Astrocyte of the hippocampus (primary cell): ENCODE measurements at places on chromosomes 2 and 18.

GRCh38 chr2:128473175-128474035 is 154.7 kb upstream of the HS6ST1 start:
- peak; percentile 28 for DNase-seq

DNA sequence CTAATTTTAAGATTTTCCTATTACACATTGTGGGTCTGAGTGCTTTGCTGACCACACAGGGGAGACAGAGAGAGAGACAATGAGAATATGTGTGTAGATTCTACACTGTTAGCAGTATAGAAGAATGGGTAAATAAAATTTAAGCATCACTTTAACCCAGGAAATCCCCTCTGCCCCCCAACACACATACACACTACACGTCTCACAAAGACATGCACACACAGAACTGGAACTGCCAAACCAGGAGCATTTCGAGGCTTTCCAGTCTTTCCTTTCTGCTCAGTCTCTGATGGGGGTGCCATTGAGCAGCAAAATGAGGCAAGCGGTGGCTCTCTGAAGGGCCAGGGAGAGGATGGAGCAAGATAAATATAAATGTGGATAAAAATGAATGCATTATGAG is 2.5 kb downstream of the MERTK start:
- DNase-seq, result peak; percentile 45

DNA sequence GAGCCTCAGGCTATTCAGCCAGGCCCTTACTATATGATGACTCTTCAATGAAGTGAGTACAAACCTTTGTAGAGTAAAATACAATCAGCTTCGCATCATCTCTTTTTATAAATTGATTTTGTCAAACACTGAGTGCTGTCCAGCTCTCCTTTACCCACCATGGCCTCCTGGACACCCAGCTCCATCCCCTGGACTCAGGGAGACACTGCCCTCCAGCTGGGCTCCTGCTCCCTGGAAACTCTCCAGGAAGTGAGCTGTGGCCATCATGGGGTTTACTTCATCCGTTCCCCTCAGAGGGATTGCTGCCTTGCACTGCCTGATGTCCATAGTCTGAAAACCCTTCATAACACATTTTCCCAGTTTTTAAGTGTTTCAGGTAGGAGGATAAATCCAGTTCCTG is 82.5 kb upstream of the XIRP2 start:
- no peak for DNase-seq

- no peak for DNase-seq
These were observed 1999.1 kb upstream of the CELF4 start for GRCh38 chr18:39564716-39565115.

GRCh38 chr2:189579585-189580186 is 900 bp downstream of the SLC40A1 start:
- DNase-seq, result no peak

DNA sequence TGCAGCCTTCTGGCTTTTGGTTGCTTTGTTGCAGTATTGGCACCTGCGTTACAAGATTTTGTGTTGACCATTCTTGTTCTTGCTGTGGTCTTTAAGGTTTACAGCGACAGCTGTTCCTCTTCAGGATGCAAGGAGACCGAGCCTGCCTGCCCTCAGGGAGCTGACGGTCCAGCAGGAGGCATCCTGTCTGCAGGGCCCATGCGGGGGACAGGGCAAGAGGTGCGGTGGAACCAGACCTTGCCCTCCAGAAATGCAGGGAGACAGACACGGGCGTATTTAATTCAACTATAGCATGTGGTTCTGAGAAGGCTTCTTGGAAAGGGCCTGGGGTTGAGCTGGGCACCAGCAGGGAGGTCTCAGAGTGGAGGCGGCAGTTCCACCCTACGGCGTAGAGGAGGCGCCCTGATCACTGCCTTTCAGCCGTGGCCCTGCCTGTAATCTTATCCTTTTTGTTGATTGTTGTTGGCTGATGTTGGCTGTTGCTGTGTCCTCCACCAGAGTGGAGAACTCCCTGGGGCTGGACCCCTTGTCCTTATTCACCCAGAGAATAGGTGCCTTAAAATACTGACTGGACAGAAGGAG is 71.7 kb downstream of the HPCAL1 start:
- no peak for DNase-seq

GRCh38 chr2:45316576-45317338 is 294.3 kb downstream of the SRBD1 start:
- peak; percentile 26 for DNase-seq

GRCh38 chr2:14933753-14934152 is 301.2 kb downstream of the LRATD1 start:
- DNase-seq, result no peak

GRCh38 chr2:112277596-112278220 is 2.3 kb downstream of the ZC3H6 start:
- DNase-seq, result no peak

DNA sequence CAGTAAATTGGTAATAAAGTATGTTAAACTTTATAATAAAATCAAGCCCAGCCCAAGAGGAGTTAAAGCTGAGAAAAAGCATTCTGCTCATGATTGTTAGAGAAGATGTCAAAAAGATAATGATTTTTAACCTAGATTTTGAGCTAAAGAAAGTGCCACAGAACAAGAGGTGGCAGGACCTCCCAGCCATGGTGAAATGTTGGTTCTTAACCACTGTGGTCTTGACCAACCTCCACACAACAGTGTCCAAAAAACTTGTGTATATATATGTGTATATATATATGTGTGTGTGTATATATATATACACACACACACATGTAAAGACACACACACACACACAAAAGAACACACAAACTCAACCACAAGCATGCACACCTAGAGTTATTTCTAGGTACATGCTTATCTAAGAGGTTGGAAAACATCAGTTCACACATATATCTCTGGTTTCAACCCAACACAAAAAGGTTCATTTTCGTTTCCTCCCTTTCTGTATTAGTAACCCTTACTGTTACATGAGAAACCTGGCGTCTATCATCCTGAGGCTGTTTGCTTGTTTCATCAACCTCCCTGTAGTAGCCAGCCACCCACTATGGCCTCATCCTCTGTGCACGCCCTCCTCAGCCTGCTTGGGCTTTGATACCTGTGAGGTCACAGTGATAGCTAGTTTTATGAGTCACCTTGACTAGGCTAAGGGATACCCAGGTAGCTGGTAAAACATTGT is 631.8 kb upstream of the ID2 start:
- DNase-seq, result no peak

DNA sequence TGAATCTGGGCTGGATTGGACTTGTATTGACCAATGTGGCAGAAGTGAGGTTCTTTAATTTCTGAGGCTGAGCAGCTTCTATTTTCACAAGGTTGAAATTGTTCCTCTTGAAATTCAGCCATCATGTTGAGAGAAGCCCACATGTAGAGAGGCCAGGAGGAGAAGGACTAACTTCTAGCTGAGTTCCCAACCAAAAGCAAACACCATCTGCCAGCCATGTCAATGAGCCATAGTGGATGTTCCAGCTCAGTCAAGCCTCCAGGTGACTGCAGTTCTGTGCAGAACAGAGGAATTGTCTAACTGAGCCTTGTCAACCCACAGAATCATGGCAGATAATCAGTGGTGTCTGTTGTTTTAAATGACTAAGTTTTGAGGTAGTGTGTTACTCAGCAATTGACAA is 110.6 kb upstream of the ACVR1 start:
- DNase-seq, result no peak

DNA sequence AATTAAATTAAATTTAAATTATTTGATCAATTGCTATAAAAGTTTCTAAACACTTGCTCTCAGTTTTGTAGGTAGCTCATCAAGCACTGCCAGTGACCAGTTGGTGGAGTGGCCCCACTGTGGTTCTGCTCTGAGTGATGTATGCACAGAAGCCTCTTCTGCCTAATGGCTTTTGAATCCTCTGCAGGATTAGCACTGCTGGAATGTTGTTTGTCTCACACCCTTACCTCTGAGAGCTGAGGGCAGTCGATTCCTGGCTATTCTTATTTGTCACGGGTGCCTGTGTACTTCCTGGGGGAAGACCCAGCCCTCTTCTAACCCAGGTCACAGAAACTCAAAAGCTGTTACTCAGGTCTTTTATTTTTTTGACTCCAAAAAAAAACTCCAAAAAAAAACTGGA is 9.5 kb downstream of the CAPN14 start:
- DNase-seq, result no peak

- DNase-seq, result peak; percentile 21
These were observed 168.3 kb upstream of the VRK2 start for GRCh38 chr2:57878171-57878865.

GRCh38 chr18:37222999-37223378 is 342.6 kb downstream of the CELF4 start:
- no peak for DNase-seq

- no peak for DNase-seq
These were observed 247.6 kb downstream of the MEIS1 start for GRCh38 chr2:66682476-66682875.
